Inflammatory macrophage treated with lipopolysaccharide for 1 hour (primary cell): ENCODE measurements at places on chromosomes 4 and X.

- no peak for DNase-seq
Observed at GRCh38 chrX:45956191-45956870, 588.9 kb downstream of the ZNF674 start.

GRCh38 chr4:104490770-104491480 is 3.8 kb downstream of the CXXC4 start:
- no peak for DNase-seq

GRCh38 chr4:2832981-2833670 is 10.5 kb upstream of the ADD1 start:
- DNase-seq = no peak

DNA sequence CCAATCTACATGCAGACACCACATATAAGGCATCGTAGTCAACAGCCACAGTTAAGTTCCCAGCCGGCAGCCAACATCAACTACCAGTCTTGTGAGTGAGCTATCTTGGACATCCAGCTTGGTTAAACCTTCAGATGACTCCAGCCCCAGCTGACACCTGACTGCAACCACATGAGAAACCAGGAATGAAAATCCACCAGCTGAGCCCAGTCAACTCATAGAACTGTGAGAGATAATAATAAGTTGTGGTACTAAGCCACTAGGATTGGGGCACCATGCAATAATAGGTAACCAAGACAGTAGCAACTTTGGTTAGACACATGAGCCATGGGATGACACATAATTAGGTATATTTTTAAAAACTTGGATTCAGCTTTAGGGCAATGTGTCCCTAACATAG is 188.1 kb upstream of the BCOR start:
- DNase-seq = no peak

DNA sequence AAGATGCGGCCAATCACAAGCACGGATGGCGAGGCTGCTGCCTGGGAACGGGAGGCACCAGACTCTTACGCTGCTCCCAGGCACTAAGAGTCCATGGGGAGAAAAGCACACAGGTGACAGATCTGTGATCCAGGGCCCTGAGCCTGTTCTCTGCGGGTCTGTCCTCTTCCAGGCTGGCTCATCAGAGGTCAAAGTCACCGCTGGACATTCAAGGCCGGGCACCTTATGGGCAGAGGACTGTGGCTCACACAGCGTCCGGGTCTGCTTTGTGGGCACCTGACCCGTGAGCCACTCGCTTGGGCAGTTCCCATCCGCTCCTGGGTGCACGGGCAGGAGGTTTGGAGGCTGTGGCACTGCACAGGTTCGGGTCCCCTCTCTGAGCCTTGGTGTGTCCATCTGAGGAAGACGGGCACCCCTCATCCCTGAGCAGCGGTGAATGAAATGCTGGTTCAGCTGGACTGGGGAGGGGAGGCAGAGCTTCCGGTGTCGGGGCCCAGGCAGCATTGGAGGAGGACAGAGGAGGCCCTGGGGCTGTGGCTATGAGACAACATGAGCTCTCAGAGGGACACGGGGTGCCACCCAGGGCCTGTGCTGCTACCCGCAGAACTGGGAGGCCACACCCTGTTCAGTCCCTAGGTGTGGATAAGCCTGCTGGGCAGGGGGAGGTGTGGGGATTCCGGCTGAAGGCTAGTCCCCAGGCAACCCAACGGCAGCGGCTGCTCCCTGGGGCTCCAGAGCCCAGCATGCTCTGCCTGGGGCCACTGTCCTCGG is 61.2 kb upstream of the AFAP1 start:
- no peak for DNase-seq

GRCh38 chr4:127113844-127114362 is 518.9 kb upstream of the INTU start:
- DNase-seq = no peak

DNA sequence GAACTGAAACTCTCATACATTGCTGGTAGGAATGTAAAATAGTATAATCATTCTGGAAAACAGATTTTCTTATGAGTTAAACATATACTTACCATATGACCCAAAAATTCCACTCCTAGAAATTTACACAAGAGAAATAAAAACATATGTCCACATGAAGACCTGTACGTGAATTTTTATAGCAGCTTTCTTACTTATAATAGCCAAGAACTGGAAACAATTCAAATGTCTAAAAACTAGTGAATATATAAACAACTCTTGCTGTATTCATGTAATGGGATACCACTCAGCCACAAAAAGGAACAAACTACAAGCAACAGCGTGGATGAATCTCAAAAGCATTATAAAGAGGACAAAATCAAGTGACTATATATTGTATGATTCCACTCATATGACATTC is 27.5 kb downstream of the TMEM156 start:
- DNase-seq = no peak

DNA sequence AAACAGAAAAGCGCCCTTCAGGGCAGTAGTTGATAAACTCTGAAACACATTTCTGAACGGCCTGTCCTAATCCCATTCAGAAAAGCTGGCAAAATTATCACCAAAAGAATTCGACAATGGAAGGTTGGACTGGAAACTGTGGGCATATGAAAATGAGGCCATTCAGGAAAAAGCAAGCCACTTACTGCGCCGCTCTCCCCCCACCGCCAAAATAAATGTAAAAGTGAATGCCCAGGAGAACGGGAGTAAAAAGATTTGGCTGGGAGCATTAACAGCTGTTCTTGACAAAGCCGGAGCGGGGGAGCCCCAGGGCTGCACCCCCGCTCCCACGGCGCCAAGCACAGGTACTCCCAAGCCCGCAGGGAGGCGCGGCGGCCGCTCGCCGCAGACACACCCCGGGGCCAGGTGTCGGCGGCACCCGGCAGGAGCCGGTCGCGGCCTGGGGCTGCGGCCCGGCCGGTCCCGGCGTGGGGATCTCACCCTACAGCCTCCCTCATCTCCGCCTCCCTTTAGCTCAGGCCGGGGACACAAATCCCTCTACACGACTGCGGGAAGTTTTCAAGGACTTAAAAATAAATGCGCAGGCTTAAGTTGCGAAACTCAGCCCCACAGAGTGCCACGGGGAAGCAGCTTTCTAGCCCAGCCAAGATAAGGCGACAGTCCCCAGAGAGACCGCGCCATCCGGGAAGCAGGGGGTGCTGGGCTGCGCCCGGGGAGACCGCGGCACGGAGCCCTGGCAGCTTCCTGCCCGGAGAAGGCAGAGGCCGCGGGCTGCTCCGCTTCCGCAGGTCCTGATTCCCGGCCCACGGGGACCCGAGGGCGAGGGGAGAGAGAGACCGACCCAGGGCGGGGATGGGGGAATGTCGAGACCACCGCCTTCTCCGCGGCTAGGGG is 593 bp downstream of the SH3RF1 start:
- peak; percentile 43 for DNase-seq

DNA sequence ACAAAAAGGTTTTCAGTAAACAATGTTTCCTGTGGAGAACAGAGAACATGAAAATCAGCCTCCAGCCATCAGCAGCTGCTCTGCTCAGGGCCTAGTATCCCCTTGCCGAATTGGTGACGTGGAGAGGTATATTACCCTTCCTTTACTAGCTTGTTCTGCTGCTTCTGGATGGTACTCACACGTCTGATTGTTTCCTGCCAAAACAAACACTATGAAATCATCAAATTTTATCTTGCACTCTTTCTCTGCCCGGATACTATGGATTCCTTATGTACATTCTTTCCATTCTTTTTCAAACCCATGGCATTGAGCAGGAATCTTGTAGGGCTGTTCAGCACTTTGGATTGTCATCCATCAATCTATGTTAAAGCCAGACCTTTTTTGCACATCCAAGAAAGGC is 18.8 kb upstream of the METAP1 start:
- DNase-seq = no peak

GRCh38 chrX:154348646-154349358 is 25.6 kb downstream of the FLNA start:
- DNase-seq = no peak

DNA sequence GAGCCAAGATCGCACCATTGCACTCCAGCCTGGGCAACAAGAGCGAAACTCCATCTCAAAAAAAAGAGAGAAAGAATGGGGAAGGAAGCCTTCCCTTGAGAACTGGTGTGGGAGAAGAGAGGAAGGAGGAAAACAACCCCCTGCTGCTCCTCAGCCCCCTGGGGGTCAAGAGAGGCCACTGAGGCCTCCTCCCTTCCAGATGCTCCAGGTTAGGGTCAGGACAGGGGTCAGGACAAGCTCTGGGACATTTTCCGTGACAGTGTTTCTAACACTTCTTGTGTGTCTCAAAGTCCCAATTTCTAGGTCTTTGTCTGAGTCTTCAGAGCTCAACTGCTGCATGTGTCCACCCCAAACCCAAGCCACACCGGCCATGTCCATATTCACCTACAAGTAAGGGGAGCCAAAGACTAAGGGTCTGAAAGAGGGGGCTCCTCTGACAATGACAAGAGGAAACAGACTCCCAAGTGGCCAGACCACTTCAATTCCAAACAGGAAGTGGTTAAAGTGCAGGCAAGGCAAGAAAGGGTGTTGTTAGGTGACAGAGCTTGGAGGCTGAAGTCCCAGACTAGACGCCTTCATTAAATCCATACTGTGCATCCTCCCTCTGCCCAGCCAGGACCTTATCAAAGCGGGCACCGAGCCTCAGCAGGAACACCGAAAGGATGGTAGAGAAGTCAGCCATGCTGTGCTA is 8.3 kb downstream of the L1CAM start:
- DNase-seq = no peak

DNA sequence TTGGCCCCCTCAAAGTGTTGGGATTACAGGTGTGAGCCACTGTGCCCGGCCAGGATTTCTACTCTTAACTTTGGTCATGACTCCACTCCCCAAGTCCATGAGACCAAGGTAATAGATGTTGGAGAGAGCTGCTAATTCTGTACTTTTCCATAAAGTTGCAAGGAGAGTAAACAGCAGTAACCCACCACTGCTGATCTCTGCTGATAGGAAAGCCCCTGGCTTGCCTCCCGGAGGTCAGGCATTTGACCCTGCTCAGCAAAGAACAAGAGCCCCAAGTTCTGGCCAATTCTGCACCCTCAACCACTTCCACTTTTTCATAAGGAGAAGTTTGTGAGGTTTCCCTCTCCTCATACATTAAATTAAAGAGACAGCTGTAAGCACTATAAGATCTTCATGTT is 143.0 kb downstream of the RASL11B start:
- peak; percentile 15 for DNase-seq

DNA sequence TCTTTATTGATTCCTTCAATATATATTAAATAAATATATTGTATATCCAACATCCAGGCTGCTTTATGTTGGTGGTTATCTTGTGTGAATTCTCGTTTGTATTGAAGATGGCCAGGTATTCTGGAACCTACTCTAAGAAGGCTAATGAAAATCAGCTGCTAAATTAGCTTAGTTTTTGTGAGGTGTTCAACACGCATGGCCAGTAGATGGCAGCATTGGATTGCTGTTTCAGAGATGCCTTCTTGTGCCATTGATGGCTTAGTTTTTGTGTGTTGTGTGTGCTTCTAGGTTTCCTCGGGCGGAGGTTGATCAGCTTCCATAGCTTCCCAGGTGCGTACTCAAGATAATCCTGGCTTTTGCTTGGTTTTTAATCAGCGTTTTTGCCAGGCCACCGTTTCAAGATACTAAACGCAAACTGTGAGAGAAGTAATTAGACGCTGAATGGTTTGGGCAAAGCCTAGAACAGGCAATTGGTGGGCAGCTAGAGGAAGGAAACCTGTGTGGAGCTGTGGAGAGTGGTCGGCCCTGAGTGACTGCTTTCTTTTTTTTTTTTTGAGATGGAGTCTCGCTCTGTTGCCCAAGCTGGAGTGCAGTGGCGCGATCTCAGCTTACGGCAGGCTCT is 15.1 kb downstream of the NOCT start:
- DNase-seq = peak; percentile 81

GRCh38 chrX:5528057-5528456 is 700.6 kb downstream of the NLGN4X start:
- no peak for DNase-seq

DNA sequence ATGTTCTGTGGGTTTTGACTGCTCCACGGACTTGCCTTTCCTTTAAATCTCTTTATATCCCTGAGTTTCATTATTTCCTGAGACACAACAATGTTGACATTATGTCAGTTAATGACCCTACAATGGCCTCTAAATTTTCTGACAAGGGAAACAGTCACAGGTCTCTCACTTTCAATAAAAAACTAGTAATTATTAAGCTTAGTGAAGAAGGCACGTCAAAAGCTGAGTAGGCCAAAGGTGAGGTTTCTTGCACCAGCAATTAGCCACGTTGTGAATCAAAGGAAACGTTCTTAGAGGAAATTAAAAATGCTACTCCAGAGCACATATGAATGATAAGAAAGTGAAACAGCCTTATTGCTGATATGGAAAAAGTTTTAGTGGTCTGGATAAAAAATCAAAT is 930.2 kb upstream of the GRID2 start:
- DNase-seq = no peak

GRCh38 chr4:88759039-88759894 is 61.6 kb upstream of the NAP1L5 start:
- DNase-seq = no peak
